ENCODE measurements at places on chromosomes 4 and X. TPM values are rescaled to one million over a fixed set of nuclear protein-coding genes. Genes with fewer than 3 reads are reported as not detected.

The SOX3 gene
- not detected for total RNA-seq

The SLC10A7 gene
- 14.2 TPM for total RNA-seq

DNA sequence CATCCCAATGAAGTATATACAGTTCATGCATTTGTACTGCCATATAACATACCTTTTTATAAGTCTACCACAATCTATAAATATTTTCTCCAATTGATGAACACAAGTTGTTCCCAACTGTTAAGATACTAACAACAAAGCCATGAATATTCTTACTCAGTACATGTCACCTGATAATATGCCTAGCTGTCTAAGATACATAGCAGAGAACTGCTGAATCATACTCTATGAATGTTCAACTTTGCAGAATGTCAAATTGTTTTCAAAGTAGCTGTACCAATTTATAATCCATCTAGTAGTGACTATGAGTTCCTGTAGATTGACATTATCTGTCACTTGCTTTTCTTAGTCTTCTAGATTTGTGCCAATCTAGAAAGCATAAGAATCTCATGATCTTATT is 84.9 kb downstream of the RAB28 start:
- no peak for DNase-seq

DNA sequence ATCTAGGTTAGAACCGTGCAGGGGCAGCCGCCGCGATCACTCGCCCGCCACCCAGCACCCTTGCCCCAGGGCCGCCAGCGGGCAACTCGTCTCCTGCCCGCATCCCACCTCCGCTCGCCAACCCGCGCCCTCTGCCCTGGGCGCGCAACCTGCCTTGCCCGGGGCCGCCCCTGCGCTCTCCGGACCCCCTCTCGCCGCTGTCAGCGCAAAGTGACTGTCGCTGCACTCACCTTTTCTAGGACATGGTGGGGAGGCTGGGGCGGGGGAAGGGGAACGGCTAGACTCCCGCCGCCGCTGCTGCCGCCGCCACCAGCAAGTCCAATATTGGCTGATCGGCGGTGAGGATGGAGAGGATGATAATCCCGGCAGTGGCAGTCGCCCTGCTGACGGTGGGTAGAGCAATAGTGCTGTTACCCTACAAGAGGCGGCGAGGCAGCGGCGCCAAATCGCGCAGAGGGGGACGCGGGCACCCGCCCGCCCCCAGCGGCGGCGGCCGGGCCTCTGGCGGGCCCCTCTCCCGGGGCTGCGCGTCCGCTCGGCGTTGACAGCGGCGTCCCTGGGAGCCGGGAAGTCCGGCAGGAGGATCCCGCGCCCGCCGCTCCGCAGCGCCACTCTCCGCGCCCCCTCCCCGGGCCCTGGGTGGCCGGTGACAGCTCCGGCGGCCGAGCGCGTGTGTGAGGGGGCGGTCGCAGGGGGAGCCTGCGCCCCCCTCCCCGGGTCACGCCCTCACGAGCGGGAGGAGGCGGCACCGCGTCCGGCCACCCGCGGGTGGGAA is 2.3 kb upstream of the NR3C2 start:
- DNase-seq, result peak; percentile 59

GRCh38 chr4:41399231-41399630 is 138.7 kb upstream of the LIMCH1 start:
- DNase-seq, result no peak

- DNase-seq, result no peak
Measured at GRCh38 chrX:150036181-150036580, 97.9 kb upstream of the EOLA2 start.

GRCh38 chrX:8548446-8548845 is 83.8 kb downstream of the VCX3B start:
- no peak for DNase-seq

DNA sequence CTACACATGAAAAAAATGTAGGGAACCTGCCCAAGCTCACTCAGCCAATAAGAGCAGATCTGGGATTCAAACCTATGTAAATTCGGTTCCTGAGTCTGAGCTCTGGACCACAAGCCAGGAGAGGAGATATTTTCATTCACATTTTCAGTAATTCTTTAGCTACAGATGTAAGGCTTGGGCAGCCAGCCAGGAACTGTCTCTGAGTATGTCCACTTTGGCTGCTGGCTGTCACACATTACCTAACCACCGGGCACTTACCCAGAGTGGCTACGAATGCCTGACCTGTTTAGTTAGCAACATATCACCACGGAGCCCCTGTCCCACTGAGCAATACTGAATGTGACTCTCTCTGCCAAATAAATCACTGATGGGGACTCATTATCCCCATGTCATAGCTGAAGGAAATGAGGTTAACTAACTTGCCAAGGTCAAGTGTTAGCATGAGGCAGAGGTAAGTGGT is 15.3 kb downstream of the USP46 start:
- DNase-seq, result no peak

DNA sequence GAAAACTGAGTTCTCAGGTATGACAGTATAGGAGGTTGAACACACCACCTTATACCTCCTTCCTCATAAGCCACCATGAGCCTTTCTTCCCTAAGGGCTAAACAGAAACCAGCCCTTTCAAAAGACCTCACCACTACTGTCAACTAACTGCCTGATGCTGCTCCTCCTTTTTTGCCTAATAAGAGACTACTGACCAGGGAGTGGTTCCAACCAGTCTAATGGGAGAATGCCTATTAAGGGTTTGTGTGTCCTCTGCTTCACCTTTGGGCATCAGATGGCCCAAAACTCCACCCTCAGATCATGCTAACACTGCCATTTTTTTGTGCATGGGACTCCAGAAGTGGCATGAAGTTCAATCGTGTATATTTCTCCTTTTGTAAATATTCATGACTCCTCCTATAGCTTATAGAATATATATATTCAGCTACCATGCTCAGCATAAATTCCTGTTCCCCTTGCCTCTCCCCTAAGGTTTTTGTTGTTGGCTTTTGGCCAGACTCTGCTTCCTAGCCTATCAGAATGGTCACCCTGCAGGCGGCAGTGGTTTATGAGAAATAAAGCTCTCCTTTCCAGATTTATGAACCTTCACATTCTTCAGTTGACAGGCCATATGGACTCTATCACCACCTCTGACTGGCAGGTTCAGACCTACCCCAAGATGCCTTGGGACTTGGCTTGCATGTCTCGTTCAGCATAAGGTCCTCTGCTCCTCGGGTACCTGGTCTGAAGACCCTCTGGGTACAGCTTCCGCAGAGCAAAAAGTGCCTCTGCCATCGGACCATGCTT is 28.2 kb downstream of the FGFBP1 start:
- no peak for DNase-seq

All from naive thymus-derived CD8-positive, alpha-beta T cell (primary cell).